ENCODE measurements at places on chromosomes 16 and 17.

GRCh38 chr17:50199803-50200456 lies 1.5 kb downstream of the COL1A1 start:
- H3K27me3 ChIP-seq = no peaks in the 10 kb centered on the region
- peak overlapping the region; percentile 90 for H3K27ac ChIP-seq
- H3K4me1 ChIP-seq = peaks cover 18% of the 10 kb centered on the region
- H3K4me3 ChIP-seq = peak overlapping the region; percentile 78

GRCh38 chr17:42780851-42781638 lies 635 bp downstream of the WNK4 start:
- H3K36me3 ChIP-seq = peaks cover 31% of the 10 kb centered on the region
- peak overlapping the region; percentile 50 for H3K4me3 ChIP-seq
- H3K27ac ChIP-seq = no peak overlapping the region
- H3K27me3 ChIP-seq = peaks cover 9% of the 10 kb centered on the region

GRCh38 chr17:12070561-12070960 lies 49.9 kb downstream of the MAP2K4 start:
- H3K27me3 ChIP-seq = no peaks in the 10 kb centered on the region
- H3K27ac ChIP-seq = no peak overlapping the region
- no peaks in the 10 kb centered on the region for H3K36me3 ChIP-seq
- no peak overlapping the region for H3K4me3 ChIP-seq
- H3K4me1 ChIP-seq = no peaks in the 10 kb centered on the region

GRCh38 chr17:78818932-78819331 lies 21.7 kb downstream of the USP36 start:
- peaks cover 55% of the 10 kb centered on the region for H3K36me3 ChIP-seq
- H3K27me3 ChIP-seq = no peaks in the 10 kb centered on the region

GRCh38 chr17:49343273-49343672 lies 18.8 kb downstream of the ZNF652 start:
- no peaks in the 10 kb centered on the region for H3K36me3 ChIP-seq
- H3K4me3 ChIP-seq = no peak overlapping the region
- DNase-seq = no peak
- peaks cover 8% of the 10 kb centered on the region for H3K4me1 ChIP-seq

DNA sequence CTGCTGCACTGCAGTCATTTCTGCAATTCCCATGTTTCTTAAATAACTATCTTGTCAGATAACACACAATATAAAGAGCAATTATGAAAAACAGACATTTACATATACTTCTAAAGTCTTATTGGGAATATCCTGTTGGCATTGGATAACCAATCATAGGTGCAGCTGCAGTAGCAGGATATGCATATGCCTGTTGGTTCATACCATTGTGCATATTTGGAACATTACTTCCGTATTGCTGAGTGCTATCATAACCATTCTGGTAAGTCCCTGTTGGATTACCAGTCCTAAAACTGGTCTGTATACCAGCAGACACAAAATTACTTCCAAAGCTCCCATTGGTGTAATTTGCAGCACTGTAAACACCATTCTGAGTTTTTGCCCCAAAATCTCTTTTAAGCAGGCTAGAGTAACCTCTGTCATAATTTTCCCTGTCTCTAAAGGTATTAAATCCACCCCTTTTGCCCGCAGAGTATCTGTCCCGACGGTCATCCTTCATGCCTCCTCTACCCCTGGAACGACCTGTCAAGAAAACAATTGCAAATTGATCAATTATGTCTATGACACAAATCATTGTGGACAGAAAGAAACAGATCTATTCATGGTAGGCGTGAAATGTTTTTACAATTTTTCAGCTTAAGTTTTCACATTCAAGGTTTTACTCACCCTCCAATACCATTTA lies 3.1 kb upstream of the POLG2 start:
- no peaks in the 10 kb centered on the region for H3K27me3 ChIP-seq
- H3K4me3 ChIP-seq = no peak overlapping the region
- no peak for DNase-seq
- H3K36me3 ChIP-seq = peaks cover 56% of the 10 kb centered on the region

- H3K36me3 ChIP-seq = peaks cover 28% of the 10 kb centered on the region
- H3K4me1 ChIP-seq = peaks cover 8% of the 10 kb centered on the region
- H3K27ac ChIP-seq = peak overlapping the region; percentile 11
- no peak for DNase-seq
Observed at GRCh38 chr17:4972322-4972721, 4.7 kb upstream of the SPAG7 start.

DNA sequence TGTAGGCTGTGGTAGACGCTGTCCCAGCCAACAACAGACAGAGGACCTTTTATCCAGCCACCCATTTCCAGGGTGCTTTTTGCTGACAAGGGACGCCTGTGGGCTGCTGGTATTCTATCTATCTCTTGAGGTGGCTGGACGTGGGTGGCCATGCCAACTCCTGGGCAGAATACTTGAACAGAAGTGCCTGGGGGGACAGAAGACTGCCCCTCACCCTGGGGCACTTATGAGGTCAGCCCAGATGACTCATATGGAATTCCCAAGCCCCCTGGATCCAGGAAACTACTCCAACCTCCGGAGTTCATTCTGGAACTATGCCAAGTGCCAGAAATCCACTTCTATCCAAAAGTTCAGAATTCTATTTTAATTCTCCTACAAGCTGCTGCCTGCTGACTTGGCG lies 61.3 kb downstream of the CDRT4 start:
- DNase-seq = no peak
- H3K4me1 ChIP-seq = peaks cover 36% of the 10 kb centered on the region
- no peak overlapping the region for H3K4me3 ChIP-seq
- H3K36me3 ChIP-seq = no peaks in the 10 kb centered on the region
- H3K27ac ChIP-seq = no peak overlapping the region

- H3K4me3 ChIP-seq = no peak overlapping the region
- H3K36me3 ChIP-seq = no peaks in the 10 kb centered on the region
- no peaks in the 10 kb centered on the region for H3K27me3 ChIP-seq
- H3K27ac ChIP-seq = no peak overlapping the region
Observed at GRCh38 chr16:17431968-17432625, 38.7 kb downstream of the XYLT1 start.

DNA sequence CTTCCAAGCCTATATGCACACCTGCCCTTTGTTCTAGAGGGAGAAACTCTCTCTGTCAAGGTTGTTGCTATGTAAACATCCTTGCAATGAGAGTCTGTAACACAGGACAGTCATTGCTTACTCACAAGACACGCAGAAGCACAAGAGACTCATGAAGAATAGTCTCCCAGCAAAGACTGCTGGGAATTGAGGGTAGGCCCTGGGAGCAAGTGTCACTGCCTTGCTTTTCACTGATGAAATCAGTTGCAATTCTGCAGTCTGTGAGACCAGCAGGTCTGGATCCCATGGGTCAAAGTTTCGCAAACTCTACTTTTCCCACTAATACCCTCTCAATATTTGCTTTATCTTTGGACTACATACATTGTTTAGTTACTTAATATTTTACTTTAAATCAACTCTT lies 177.4 kb downstream of the FTO start:
- H3K27ac ChIP-seq = no peak overlapping the region
- DNase-seq = no peak
- H3K4me1 ChIP-seq = no peaks in the 10 kb centered on the region
- no peaks in the 10 kb centered on the region for H3K27me3 ChIP-seq
- no peak overlapping the region for H3K4me3 ChIP-seq

GRCh38 chr17:32320847-32321246 lies 21.1 kb downstream of the C17orf75 start:
- no peak for DNase-seq
- H3K36me3 ChIP-seq = no peaks in the 10 kb centered on the region
- no peak overlapping the region for H3K27ac ChIP-seq
- no peak overlapping the region for H3K4me3 ChIP-seq
- no peaks in the 10 kb centered on the region for H3K4me1 ChIP-seq

DNA sequence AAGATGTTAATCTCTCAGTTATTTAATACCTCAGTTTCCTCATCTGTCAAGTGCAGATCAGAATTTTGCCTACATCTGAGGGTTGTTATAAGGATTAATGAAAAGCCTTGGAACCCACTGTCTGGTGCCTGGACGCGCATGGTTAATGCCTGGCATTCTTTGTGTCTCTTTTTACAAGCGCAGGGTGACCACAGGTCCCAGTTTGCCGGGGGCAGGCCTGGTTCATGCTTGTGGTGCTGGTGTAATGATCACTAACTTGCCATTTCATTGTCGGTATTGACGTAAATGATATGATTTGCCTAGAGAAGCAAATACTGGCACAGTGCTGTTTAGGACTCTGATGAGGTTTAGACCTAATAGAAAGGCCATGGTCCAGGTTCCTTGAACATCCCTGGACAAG lies 23.1 kb downstream of the MRC2 start:
- H3K4me1 ChIP-seq = peaks cover 19% of the 10 kb centered on the region
- no peaks in the 10 kb centered on the region for H3K27me3 ChIP-seq
- no peak overlapping the region for H3K4me3 ChIP-seq
- no peak overlapping the region for H3K27ac ChIP-seq
- no peaks in the 10 kb centered on the region for H3K36me3 ChIP-seq
- DNase-seq = no peak

DNA sequence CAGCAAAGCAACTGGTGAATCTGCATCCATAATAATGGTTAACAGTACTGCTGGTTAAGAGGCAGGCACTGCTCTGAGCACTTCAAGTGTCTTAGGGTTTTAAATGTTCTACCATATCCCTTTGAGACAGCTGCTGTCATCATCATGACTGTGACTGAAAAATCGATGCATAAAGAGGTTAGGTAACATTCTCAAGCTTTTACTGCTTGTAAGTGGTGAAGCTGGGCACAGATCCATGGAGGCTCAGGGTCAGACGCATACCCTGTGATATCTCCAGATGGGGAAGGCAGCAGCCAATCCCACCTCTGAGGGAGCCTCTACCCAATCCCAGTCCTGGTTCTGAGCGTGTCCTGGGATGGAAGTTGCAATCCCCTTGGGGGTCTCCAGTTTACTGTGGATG lies 57.6 kb upstream of the SOX9 start:
- H3K27me3 ChIP-seq = no peaks in the 10 kb centered on the region
- no peaks in the 10 kb centered on the region for H3K36me3 ChIP-seq
- no peak overlapping the region for H3K4me3 ChIP-seq

GRCh38 chr16:69116906-69117305 lies 11.5 kb downstream of the HAS3 start:
- no peak for DNase-seq
- peak overlapping the region; percentile 13 for H3K27ac ChIP-seq
- H3K4me3 ChIP-seq = no peak overlapping the region
- no peaks in the 10 kb centered on the region for H3K27me3 ChIP-seq
- peaks cover 22% of the 10 kb centered on the region for H3K4me1 ChIP-seq

GRCh38 chr16:46889942-46890300 lies 5.8 kb downstream of the GPT2 start:
- no peaks in the 10 kb centered on the region for H3K36me3 ChIP-seq
- H3K4me1 ChIP-seq = peaks cover 7% of the 10 kb centered on the region

DNA sequence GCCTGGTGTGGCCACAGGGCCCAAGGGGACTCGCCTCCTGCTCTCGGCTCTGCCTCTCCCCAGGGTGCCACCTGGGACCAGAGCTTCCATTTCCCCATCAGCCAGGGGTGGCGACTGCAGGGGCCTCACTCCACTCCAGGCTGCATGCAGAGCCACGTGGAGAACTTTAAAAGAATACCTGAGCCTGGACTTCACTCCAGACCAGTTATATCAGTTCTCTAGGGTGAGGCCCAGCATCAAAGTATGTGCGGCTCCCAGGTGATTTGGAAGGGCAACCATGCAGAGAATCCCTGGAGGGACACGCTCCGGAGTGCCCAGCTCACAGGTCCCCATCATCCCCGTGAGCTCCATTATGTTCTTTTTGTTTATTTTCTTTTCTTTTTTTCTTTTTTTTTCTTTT lies 39.8 kb downstream of the KIAA0513 start:
- H3K4me3 ChIP-seq = no peak overlapping the region
- no peak for DNase-seq
- H3K4me1 ChIP-seq = no peaks in the 10 kb centered on the region
- no peaks in the 10 kb centered on the region for H3K27me3 ChIP-seq
- H3K36me3 ChIP-seq = peaks cover 10% of the 10 kb centered on the region

DNA sequence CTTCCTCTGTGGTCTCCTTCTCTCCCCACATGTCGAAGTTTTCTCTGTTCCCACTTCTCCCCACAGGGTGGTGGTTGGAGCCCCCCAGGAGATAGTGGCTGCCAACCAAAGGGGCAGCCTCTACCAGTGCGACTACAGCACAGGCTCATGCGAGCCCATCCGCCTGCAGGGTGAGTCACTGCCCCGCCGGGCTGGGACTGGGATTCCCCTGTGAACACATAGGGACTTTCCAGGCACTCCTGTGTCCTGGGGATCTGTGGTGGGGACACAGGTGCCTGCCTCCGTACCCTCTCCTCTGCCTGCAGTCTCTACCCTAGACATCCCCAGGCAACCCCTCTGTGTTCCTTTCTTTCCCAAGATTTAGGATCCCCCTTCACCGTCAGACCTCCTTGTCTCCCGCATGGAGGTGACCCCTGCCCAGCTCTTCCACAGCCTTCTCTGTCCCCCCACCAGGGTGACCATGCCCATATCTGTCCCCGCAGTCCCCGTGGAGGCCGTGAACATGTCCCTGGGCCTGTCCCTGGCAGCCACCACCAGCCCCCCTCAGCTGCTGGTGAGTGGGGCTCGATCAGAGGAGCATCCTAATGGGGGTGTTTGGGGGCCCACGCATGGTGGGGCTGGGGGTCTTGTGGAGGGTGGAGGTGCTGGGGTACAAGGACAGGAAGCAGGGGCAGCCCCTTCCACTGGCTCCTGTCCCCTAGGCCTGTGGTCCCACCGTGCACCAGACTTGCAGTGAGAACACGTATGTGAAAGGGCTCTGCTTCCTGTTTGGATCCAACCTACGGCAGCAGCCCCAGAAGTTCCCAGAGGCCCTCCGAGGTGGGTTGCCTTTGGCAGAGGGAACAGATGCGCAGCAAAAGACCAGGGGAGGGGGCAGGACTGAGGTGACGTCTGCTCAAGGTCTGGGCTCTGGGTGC lies 5.8 kb downstream of the ITGAM start:
- no peak for DNase-seq
- H3K4me3 ChIP-seq = no peak overlapping the region
- H3K27me3 ChIP-seq = no peaks in the 10 kb centered on the region
- no peak overlapping the region for H3K27ac ChIP-seq
- no peaks in the 10 kb centered on the region for H3K36me3 ChIP-seq
- no peaks in the 10 kb centered on the region for H3K4me1 ChIP-seq

GRCh38 chr17:77273397-77274085 lies 132.8 kb downstream of the SEC14L1 start:
- H3K27ac ChIP-seq = no peak overlapping the region
- H3K4me1 ChIP-seq = no peaks in the 10 kb centered on the region
- no peaks in the 10 kb centered on the region for H3K27me3 ChIP-seq
- no peaks in the 10 kb centered on the region for H3K36me3 ChIP-seq
- no peak for DNase-seq
- H3K4me3 ChIP-seq = no peak overlapping the region

- H3K4me1 ChIP-seq = no peaks in the 10 kb centered on the region
- no peaks in the 10 kb centered on the region for H3K36me3 ChIP-seq
Observed at GRCh38 chr17:31631766-31632165, 227.3 kb downstream of the COPRS start.

DNA sequence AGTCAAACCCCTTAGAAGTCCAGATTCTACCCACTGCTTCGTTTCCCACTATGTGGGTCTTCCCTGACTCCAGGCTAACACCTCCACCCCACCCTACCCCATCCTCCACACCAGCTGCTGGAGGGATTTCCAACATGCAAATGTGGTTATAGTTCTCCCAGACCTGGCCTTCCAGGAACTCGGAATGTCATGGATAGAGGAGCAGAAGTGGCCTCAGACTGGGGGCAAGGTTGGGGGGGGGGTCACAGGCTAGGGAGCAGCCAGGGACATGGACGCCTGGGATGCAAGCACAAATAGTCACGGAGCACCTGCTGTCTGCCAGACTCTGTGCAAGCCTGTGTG lies 2.0 kb downstream of the CAMKK1 start:
- H3K4me1 ChIP-seq = peaks cover 23% of the 10 kb centered on the region
- no peaks in the 10 kb centered on the region for H3K27me3 ChIP-seq
- H3K36me3 ChIP-seq = no peaks in the 10 kb centered on the region
- no peak overlapping the region for H3K4me3 ChIP-seq
- DNase-seq = no peak

All from thoracic aorta (tissue), 2 donors.